HepG2 (cell line): ENCODE measurements at places on chromosomes 4 and X. TPM values are rescaled to one million over a fixed set of nuclear protein-coding genes. Genes with fewer than 3 reads are reported as not detected.

Gene TRIM60
- not detected in 2 replicates for total RNA-seq

Gene FDCSP
- not detected in 2 replicates for total RNA-seq

GRCh38 chrX:71053217-71053621 is 14.9 kb downstream of the SNX12 start:
- H3K36me3 ChIP-seq = no peaks in the 10 kb centered on the region
- H3K27ac ChIP-seq = no peak overlapping the region
- no peaks in the 10 kb centered on the region for H3K4me1 ChIP-seq
- DNase-seq = no peak
- H3K27me3 ChIP-seq = no peaks in the 10 kb centered on the region

GRCh38 chrX:22445880-22446279 is 173.2 kb downstream of the CBLL2 start:
- H3K27ac ChIP-seq = no peak overlapping the region
- no peak overlapping the region for H3K4me3 ChIP-seq
- H3K36me3 ChIP-seq = no peaks in the 10 kb centered on the region
- DNase-seq = no peak
- no peaks in the 10 kb centered on the region for H3K4me1 ChIP-seq

GRCh38 chr4:6227412-6228157 is 27.2 kb upstream of the JAKMIP1 start:
- no peaks in the 10 kb centered on the region; the same call in 2 of the 3 replicates for H3K27me3 ChIP-seq
- H3K4me1 ChIP-seq = no peaks in the 10 kb centered on the region
- H3K36me3 ChIP-seq = no peaks in the 10 kb centered on the region
- H3K27ac ChIP-seq = no peak overlapping the region
- H3K4me3 ChIP-seq = no peak overlapping the region

GRCh38 chr4:5018096-5018495 is 1.2 kb downstream of the CYTL1 start:
- H3K27me3 ChIP-seq = peaks cover 54% of the 10 kb centered on the region; the same call in 2 of the 3 replicates
- H3K4me3 ChIP-seq = no peak overlapping the region
- H3K36me3 ChIP-seq = no peaks in the 10 kb centered on the region
- DNase-seq = no peak
- H3K4me1 ChIP-seq = no peaks in the 10 kb centered on the region
- H3K27ac ChIP-seq = no peak overlapping the region

Gene NR3C2
- 0.32 and 0.46 TPM in 2 replicates for total RNA-seq

Gene NUDT9
- total RNA-seq = 9.7 and 10.4 TPM in 2 replicates

Gene CFAP99
- not detected in 2 replicates for total RNA-seq

Gene SLIT2
- 0.03 TPM in 1 of 2 replicates, not detected in the other for total RNA-seq

Gene SLC39A8
- total RNA-seq = 0.38 and 0.41 TPM in 2 replicates
